Retina (tissue), 1 donor: ENCODE measurements at places on chromosomes 4 and X.

DNA sequence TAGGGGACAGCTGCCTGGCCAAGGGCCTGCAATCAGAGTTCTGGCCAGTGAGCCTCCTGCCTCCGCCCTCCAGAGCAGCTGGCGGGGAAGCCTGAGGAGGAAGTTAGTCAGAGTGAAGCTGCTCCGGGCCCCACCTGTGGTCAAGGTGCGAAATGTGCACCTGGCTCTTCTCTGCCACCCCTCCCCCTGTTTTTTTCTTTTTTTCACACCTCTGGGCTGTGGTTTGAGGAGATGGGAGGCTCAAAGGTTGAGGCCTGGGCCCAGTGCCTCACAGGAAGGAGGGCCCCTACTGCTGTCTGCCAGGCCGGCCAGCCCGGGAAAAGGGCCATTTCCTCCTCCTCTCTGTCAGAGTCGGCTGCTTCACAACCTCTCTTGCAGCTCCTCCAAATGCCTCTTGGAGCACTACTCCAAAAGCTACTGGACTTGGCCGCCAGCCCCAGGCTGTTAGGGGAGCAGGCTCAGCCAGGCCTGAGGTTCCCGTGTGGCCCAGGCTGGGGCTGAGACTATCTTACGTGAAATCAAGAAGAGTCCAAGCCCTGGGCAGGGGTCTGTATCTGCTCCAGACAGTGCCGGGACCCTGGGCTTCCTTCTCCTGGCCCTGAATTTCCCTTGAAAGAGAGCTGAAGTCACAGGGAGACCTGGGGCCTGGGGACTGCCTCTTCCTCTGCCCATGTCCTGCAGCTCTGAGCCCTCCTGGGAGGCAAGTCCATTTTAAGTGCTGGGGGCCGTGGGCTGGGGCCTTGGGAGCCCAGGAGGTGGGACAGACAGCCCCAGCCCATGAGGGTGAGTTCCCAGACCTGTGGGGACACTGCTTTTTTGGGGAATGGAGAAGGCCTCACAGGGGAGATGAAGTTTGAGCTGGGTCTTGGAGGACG, 4.5 kb upstream of the CXCR3 start:
- no peak for DNase-seq

- DNase-seq, result no peak
Observed at GRCh38 chr4:155377276-155377675, 511 bp upstream of the MAP9 start.

- no peak for DNase-seq
Observed at GRCh38 chrX:78119521-78120227, 15.6 kb downstream of the PGK1 start.

DNA sequence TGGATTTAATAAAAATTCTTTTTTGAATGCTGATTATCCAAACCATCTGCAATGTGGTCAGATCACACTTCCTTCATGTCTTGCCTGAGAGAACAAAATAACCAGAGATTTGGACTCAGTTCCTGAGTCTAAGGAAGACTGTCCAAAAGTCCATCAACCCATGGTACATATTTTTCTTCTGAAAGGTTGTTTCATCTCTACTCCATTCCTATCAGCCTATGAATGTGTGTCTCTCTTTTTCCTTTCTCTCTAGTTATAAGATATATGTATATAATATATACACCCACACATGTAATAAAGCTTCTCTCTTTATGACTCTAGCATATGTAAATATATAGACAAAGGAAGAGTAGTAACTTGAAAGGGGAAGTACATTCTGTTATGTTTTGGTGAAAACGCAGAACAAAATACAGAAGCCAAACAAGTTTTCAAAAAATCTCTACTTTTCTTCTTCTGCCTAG, 226.9 kb downstream of the ARHGAP24 start:
- DNase-seq, result no peak

GRCh38 chr4:14877246-14878225, 124.7 kb upstream of the CPEB2 start:
- no peak for DNase-seq

DNA sequence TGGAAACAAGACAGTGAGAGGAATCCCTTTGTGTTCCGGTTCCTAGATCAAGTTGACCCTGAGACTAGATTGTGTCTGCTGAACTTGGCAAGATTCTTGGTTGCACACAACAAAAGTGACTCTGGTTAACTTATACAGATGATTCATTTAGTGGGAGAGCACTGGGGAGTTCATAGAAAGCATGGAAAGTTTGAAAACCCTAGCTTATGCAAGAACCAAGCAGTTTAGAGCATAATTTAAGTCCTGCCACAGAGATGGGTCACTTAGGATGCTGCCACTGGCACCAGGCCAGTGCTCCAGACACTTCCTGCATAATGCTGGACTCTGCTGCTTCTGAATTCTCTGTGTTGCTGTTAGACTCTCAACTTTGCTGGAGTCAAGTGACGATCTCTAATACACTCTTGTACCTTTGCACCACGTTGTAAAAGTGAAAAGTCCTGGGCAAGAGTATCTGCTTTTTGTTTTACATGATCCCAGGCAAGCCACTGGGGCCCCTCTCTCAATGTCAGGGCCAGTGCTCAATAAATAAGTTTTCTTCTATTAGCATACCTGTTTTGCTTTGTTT, 12.7 kb upstream of the DCUN1D4 start:
- DNase-seq, result no peak

DNA sequence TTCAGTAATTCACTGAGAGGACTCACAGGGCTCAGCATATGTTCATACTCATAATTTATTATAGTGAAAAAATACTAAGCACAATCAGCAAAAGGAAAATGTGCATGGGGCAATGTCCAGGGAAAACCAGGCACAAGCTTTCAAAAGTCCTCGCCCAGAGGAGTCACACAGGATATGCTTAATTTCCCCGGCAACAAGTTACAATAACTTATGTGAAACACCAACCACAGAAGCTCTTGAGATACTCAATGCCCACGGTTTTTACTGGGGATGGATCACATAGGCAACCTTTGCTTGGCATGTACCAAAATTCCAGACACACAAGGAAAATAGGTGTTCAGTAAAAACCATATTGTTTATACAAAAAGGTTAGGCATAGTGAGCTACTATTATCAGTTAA, 38.5 kb upstream of the STPG2 start:
- DNase-seq, result no peak

DNA sequence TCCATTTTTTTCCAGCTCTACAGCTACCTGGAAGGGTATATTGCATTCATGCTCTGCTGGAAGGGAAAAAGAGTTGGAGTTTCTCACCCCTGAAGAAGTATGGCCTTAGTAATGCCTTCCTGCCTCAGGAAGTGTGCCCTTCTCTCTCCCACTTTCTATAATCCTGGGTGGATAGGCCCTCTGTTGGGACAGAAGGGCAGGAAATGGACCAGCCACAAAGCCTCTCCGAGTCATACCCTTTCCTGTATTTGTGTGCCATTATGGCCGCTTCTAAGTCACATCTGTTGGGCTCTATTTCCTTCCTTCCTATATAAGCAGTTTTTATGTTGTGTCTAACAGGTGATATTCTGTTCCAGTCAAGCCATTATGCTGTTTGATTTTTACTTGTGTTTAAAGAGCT, 74.8 kb upstream of the SMARCA5 start:
- DNase-seq, result no peak
